ENCODE measurements at places on chromosomes 7 and 10. TPM values are rescaled to one million over a fixed set of nuclear protein-coding genes. Genes with fewer than 3 reads are reported as not detected.

Gene GRID1
- total RNA-seq = 0.33 TPM

Gene COG5
- total RNA-seq = 59.6 TPM

Gene RELN
- 14.9 TPM for total RNA-seq

Gene PHF14
- 28.0 TPM for total RNA-seq

Gene ANK3
- 7.2 TPM for total RNA-seq

Gene IL15RA
- 6.2 TPM for total RNA-seq

Gene HOXA4
- total RNA-seq = 0.37 TPM

Gene PKD2L1
- total RNA-seq = under 0.01 TPM

Gene TCAF2
- 1.9 TPM for total RNA-seq

Gene DPP6
- 0.50 TPM for total RNA-seq

Gene HOXA3
- 1.2 TPM for total RNA-seq

Gene OPALIN
- total RNA-seq = not detected

Measured in uterine smooth muscle cell (primary cell).